Activated naive CD4-positive, alpha-beta T cell treated with anti-CD3 and anti-CD28 coated beads for 36 hours (primary cell): ENCODE measurements at places on chromosomes 3 and 15. TPM values are rescaled to one million over a fixed set of nuclear protein-coding genes. Genes with fewer than 3 reads are reported as not detected.

Gene TMEM212
- total RNA-seq = not detected

Gene GPR87
- not detected for total RNA-seq

Gene ARGFX
- total RNA-seq = not detected

Gene SLC28A1
- not detected for total RNA-seq

Gene POLQ
- total RNA-seq = 20.1 TPM

Gene CDHR4
- not detected for total RNA-seq

Gene BCL6
- total RNA-seq = 98.9 TPM

Gene TXNRD3
- 3.1 TPM for total RNA-seq

Gene GASK1A
- total RNA-seq = not detected

Gene IL17RE
- 0.24 TPM for total RNA-seq
